Dorsolateral prefrontal cortex (tissue), 122 donors: ENCODE measurements at places on chromosomes 1 and 21.
A peak's percentile ranks its signal among the peaks of the same experiment; 100 is the strongest.

DNA sequence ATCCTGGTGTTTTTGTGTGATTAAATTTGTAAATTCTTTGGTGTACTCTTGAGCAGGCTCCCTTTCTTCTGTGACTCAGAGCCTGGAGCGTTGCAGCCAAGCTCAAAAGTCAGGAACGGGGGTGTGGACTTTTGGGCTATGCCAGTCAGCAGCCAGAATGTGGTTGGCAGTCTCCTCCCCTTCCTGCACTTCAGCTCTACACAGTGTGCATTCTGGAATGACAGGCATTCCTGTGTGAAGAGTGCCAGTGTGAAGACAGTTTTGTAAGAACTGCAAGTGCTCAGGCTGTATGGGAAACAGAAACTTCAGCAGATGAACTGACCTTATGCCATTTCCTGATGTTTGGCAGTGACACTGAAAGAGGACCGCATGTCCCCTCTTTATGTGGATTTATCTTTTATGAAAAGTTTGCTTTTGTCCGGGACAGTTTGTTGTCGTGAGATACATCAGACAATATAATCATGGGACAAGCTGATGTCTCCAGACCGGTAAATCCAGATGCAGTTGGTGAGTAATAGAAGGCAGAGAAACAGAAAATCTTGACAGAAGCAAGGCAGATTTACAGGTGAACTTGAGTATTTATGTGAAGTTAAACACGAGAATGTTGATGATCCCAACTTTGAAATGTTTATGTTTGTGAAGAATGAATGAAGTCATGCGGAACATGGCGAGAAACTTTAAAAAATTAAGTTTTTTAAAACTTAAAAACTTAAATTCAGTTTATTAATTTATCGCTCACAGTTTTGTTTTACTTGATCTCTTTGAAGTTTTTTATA lies 67.7 kb upstream of the RCC1 start:
- DNase-seq = peak; percentile 39

- peak; percentile 75 for DNase-seq
These were observed 19.6 kb downstream of the CCDC24 start for GRCh38 chr1:44010935-44011471.

DNA sequence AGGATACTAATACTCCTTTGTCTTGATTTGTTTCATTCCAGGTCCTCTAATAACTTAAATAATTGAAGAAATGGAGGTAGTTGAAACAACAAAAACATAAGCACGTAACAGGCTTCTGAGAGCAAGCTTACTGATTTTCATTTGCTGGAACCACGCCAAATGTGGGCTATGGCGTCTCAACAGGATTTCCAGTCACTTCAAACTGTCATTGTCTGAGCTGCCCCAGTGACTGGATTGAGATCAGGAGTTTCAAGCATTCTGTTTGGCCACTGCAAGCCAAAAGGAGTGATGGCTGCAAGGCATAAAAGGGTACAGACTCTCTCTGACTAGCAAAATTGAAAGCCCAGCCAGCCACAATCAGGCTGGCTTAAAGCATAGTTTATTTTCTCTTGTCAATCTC lies 289.9 kb downstream of the DPYD start:
- no peak for DNase-seq

DNA sequence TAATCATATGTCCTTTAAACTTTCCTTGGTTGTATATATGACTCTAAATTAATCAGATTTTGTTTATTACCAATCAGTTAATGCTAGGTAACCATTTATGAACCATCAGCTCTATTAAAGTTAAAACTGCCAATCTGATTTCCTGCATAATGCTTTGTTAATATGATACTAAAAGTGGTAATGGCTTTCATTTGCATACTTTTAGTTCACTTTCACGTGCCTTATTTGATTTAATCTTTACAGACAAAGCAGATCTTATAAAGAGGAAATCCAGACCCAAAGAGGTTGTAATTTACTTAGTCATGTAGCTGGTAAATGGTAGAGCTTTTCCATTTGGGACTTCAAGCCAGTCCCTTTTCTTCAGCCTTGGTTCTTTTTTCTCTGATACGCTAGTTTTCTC lies 61.3 kb downstream of the CLIC4 start:
- no peak for DNase-seq

DNA sequence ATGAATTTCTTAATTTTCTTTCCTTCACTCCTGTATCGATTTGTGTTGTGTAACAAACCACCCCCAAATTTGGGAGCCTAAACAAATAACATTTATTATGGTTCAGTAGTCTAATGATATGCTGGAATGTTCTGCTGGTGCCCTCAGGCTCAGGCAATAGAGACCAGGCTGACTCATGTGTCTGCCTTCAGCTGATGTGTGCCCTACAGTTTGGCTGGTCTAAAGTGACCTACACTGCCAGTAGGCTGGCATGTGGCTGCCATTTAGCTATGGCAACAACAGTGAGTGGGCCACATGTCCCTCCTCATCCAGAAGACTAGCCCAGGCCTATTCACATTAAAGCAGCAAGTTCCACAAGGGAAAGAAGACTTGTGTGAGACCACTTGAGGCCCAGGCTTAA lies 115.8 kb downstream of the PTPRC start:
- DNase-seq = no peak

- no peak for DNase-seq
These were observed 8.6 kb downstream of the NECTIN4 start for GRCh38 chr1:161080441-161081405.
